ENCODE measurements at places on chromosomes 13 and 19.

DNA sequence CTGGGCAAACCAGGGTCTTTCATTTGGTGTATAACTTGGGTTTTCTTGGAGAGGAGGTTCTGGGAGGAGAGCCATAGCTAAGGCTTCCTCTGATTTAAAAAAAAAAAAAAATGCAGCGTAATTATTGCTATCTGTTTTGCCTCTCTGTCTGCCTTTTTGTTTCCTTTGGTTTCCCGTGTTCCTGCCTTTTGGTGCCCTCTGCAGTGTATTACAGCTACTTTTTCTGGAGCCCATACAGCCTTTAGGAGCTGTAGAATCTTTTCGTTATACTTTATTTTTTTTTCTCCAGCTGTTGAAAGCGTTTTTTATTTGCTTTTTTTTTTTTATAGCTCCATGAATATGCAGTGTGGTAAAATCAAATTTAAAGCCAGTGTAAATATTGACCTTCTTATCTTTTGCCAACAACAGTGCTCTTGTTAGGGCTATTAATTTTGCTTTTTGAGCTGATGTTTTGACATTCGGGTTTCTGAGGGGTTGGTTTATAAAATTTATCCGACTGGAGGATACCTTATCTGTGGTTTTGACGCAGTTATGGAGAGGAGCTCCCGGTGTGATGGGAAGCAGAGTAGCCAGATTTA lies 38.1 kb downstream of the ZNF493 start:
- no peak for DNase-seq

DNA sequence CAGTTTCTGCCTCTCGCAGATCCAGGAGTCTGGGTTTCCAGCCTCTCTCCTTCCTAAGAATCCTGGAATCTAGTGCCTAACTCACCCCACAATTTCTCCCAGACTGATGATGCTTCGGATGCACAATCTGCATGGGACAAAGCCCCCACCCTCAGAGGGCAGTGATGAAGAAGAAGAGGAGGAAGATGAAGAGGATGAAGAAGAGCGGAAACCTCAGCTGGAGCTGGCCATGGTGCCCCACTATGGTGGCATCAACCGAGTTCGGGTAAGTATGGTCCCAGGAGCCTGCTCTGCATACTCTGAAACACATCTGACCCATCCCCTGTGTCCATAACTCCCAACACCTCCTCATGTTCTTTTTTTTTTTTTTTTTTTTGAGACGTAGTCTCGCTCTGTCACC lies 796 bp downstream of the GRWD1 start:
- no peak for DNase-seq

DNA sequence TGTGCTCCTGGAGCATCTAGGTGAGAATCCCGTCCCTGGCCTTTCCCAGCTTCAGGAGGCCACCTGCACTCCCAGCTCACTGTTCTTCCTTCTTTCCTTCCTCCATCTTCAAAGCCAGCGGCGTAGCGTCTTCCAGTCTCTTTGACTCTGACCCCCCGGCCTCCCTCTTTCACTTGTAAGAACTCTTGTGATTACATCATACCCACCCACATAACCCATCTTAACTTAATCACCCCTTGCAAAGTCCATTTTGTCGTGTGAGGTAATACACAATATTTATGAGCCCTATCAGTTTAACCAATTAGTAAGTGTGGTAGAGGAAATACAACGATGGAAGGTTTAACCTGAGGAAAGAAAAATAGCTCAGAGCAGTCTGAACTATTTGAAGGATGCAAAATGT lies 4.6 kb upstream of the CDC16 start:
- DNase-seq, result peak; percentile 33

GRCh38 chr19:9847087-9847671 lies 12.1 kb downstream of the PIN1 start:
- peak; percentile 90 for DNase-seq

DNA sequence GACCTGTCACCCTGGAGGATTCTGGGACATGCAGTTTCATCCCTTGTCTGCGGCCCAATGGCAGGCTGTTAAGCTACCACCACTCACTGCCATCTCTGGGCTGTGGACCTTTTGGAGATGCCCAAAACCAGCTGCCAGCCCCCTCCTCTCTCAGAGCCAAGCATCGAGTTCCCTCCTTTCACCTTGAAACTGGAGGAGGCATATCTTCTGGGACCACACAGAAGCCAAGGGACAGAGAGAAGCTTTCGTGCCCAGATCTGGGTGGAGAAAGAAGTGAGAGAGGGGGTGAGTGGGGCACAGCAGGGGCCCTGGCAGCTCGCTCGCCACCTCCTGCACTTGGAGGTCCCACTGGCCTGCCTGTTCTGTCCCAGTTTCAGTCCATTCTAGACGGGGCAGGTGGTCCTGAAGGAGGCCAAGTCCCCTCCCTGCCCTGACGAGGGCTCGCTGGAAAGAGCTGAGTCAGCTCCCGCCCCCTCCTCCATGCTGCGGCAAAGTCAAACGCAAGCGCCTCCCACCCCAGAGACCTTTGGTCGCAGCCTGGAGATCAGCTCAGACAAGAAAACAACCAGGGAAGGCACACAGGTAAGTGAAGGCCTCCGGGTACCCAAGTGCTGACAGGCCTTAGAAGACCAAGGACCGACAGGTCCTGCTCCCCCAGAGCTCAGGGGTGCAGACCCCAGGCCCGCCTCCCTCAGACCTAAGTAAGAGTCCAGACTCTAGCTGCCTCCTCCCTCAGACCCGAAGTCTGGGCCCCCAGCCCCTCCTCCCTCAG lies 3.8 kb downstream of the BCAT2 start:
- no peak for DNase-seq

DNA sequence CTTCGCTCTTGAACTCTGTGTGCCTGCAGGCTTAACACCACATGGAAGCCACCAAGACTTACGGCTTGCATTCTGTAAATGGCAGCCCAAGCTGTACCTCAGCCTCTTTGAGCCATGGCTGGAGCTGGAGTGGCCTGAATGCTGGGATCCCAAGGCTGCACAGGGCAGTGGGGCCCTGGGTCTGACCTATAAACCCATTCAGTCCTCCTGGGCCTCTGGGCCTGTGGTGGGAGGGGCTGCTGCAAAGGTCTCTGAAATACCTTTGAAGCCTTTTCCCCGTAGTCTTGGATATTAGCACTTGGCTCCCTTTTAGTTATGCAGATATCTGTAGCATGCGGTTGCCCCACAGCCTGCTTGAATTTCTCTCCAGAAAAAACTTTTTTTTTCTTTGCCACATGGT lies 8.2 kb downstream of the TM9SF2 start:
- no peak for DNase-seq

DNA sequence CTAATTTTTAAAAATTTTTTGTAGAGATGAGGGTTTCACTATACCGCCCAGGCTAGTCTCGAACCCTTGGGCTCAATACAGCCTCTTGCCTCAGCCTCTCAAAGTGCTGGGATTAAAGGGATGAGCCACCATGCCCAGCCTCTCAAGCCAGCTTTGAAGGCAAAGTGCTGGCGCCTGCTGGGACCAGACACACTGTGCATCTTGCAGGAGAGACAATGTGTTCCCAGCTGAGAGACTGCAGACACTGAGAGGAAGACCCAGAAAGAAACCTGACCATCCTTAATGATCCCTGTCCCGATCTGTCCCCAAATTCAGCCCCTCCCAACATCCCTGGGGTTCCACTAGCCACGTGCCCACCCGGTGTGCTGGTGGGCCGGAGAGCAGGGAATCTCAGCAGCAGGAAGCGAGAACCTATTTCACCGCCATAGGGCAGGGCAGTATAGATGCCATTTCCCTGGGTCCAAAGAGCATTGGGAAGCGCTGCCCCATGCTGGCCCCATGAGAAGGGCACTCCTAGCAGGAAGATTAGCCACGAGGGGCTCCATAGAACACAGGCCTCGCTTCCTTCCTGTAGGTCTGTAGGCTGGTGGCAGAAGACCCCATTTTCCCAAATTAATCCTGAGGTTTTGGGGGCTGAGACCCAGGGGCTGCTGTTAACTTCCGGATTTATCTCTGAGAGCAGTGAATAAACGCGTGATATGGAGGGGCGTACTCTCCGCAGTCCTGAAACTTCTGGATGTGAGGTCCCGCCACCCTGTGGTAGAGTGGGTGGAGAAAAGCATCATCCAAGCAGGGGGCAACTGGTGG lies 968 bp downstream of the RAVER1 start:
- DNase-seq, result no peak

DNA sequence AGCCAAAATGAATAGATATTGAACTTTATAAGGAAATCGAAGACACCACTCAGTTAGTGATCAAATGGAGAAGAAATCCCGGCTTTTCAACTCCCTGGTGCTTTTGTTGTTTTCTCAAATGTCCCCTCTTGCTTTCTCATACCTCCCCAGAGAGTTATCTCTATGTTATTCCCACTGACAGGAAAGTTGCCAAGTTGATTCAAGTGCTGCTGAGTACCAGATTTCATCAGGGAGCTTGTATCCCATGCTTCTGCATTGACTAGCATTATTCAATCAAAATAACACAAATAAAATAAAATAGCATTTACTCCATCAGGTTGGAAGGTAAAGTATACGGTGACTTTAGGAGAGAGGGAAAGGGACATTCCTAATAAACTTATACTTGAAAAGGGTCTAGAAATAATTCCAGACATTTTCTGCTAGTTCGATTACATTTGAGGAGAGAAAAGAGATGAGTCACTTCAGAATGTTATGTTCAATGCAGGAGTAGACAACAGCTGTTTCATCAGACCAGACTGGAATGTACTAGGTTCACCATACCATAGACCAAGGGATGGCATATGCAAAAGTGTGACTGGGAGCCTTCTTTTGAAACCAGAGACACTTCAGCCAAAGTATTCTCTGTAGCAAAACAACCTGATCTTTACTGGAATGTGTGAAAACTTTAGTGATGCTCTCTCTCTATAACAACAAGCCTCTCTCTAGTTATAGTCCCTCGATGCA lies 397.8 kb downstream of the FGF14 start:
- no peak for DNase-seq

DNA sequence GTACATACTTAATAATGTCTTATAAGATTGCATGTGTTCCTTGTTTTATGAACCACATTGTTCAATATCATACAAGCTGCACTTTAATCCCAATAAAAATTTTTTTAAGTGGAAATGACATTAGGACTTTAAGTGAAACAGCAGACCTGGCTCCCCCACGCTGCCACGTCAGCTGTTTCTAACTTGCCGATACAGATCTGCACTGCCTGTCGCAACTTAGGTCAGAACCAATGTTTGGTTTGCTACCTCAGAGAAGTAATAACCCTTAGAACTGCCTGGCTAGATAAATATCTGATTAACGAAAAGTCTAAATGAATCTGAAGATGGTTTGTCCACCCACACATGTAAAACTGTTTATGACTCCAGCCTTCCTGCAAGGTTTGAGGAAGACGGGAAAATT lies 327.5 kb upstream of the DACH1 start:
- no peak for DNase-seq

GRCh38 chr13:20843166-20843565 lies 59.4 kb downstream of the XPO4 start:
- DNase-seq, result peak; percentile 35

DNA sequence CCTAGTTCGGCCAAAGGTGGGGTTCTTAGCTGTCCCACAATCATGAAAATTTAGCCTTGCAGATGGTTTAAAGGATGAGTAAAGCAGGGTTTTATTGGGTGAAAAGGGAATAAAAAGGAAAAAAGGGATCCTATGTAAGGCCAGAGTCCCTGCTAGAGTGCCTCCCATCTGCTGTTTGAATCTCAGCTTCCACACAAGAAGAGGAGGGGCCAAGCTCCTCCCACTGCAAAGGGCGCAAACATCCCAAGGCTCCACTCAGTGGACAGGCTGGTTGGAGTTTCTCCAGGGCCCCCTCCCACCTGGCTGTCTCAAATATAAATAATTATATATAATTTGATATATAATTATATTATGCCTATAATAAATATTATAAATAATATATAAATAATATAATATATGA lies 1272.1 kb upstream of the PCDH20 start:
- DNase-seq, result no peak

GRCh38 chr19:18943465-18943864 lies 2.4 kb upstream of the HOMER3 start:
- no peak for DNase-seq

DNA sequence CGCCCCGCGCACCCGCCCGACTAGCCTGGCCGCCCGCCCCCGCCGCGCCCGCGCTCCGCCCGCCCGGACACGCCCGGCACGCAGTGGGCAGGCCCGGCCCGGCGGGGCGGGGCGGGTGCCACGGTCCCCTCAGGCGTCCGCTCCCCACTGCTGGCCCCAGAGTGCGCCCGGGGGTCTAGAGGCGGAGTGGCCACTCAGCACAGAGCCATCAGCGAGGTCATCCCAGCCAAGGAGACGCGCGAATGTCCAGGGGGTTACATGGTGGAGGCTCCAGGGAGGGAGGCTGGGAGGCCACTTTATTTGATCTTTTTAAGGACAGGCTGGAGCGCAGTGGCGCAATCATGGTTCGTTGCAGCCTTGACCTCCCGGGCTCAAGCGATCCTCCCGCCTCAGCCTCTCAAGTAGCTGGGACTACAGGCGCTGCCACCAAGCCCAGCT lies 236 bp upstream of the TINCR start:
- no peak for DNase-seq

DNA sequence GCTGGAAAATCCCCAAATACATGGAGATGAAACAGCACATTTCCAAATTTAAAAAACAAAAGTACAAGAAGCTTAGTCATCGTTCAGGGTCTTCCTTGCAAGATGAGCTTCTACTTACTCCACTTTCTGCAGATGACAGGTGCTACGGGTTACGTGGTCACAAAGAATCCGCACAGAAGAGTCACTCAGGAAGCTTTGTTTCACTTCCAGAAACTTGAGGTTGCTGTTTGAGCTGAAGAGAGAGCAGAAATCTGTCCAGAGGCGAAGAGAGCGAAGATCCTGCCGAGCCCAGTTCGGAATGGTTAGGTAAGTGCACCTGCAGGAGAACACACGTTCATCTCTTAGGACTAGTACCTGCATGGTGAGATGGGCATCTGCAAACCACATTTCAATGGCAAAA lies 9.4 kb downstream of the NLRP7 start:
- DNase-seq, result no peak

DNA sequence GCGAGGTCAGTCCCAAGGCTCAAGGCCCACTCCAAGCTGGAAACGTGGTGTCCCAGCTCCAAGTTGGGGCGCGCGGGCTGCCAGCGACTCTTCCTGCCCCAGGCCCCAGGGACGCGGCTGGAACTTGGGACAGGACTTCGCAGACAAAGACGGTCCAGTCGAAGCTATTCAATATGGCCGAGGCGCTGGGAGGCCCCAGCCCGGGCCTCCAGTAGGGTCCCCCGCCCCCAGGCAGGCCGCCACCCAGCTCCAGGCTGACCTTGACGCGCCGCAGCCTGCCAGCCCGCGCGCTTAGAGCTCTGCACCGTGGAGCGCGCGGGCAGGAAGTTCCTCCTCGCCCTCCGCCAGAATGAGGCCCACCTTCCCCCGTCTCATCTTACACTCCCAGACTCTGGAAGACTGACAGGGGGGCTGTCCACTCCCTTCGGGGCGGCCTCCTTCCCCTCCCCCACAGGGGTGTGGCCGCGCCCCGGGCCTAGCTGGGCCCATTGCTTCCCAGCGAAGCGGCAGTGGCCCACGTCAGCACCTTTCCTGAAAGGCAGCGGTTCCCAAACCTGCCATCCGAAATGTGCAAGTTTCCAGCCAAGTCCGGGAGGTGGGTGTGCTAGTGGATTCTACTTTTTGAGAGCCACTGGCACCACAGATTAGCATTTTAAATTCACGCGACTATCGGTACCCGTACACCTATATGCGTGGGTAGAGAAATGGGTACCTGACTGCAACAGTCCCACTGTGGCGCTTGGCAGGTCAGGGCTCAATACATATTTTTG lies at the start of gene CCDC8:
CCDC8 (minus strand) TSS at position 303 of the 770 bp plus-strand sequence. CDS start 754 bp downstream, outside the sequence.
- DNase-seq, result peak; percentile 95

GRCh38 chr19:10419646-10420443 lies 493 bp upstream of the PDE4A start:
- peak; percentile 68 for DNase-seq

Measured in astrocyte (in vitro differentiated cells and primary cell).